ENCODE measurements at places on chromosomes 12 and 14.

DNA sequence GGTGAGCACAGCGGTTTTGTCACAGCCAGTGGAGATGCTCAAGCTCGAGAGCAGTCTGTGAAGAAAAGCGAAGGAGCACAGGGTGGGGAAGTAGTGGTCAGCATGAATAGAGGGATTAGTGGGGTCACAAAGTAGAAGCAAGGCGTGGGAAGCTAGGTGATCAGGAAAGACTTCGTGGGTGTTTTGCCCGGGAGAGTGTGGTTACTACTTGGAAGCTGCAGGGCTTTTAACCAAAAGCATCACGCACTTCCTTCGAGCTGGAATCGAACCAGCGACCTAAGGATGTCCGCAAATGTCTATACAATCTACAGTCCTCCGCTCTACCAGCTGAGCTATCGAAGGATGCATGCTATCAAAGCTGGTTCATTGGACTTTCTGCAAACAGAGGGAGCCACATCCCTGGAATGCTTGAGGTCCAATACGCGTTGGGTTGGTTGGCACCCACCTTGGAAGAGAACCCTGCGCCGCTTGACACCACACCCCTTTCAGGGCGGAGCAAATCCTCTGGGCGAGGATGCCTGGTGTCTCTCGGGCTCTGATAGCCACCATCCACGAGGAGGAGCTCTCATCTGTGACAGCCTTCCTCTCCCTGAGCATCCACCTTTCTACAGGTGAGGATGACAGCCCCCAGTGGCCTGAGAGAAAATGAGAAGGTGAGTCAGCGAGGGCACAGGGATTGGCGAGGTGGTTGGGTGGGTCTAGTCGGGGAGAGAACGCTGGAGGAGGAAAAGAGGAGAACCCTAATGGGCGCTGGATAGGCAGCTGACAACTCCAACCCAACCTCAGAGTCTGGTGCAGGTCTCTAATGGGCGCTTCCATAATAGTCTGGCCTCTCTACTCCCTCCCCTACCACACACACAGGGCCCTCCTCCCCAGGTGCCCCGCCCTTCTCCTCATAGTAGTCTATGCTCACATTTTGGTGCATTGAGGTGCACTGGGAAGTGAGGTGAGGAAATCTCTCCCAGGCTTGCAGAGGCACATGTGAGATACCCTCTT is 16.0 kb upstream of the OR6S1 start:
- no peak for DNase-seq

DNA sequence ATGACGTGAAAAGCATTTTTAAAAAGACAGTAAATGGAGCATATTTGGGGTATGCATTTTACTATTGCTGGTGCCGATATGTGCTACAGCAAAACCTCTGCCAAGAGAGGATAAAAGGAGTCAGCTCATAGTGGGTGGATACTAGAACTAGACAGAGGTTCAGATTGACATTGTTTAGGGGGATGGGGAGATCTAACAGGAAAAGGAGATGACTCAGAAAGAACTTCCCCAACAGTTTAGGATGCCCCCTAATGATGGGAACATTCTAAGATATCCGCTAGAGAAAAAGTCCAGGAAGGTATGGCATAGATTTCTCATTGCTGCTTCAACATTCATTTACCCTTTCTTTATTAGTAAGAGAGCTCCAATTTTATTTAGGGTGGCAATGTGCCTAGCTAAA is 110.5 kb upstream of the CLEC14A start:
- no peak for DNase-seq

DNA sequence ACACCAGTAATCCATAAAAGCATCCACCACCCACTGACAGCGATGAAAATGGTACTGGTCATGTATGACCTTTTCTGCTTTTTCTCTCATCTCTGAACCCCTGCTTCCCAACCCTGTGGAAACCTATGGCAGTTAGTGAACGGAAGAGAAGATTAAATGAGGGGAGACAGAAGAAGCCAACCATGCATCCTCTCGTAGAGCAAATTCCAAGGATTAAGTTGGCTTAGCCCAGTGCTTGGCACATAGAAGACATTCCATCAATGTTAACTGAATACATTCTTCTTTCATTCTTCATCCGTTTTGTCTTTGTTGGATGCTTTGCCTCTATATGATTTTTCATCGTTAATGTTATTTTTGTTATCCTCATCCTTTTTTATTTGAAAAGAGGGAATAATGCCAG is 339.7 kb upstream of the FLRT2 start:
- no peak for DNase-seq

- DNase-seq: peak; percentile 62
Observed at GRCh38 chr12:44875954-44876543, at the start of gene NELL2. TSS of gene NELL2 (minus strand) at chr12:44876315. CDS start at chr12:44875869, 446 bp downstream.

- DNase-seq: no peak
Observed at GRCh38 chr14:54267172-54267571, 129.6 kb upstream of the CDKN3 start.

DNA sequence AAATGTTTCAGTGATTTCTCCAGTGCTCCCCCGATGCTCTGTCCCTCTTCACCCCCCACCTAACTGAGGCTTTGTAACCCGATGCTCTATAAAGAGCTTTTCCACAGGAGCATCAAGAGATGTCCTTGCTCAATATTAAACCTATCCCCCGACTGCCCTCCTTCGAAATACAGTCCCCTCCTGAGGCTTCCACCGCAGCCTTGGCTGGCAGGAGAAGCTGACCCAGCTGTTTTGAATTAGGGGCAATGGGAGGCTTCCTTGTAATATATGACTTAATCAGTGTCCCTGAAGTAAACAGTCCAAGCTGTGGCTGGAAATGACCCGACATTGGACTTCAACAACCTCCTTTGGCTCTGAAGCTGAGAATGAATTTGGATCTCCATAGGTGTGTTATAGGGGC is 62.4 kb downstream of the TMEM30B start:
- no peak for DNase-seq

DNA sequence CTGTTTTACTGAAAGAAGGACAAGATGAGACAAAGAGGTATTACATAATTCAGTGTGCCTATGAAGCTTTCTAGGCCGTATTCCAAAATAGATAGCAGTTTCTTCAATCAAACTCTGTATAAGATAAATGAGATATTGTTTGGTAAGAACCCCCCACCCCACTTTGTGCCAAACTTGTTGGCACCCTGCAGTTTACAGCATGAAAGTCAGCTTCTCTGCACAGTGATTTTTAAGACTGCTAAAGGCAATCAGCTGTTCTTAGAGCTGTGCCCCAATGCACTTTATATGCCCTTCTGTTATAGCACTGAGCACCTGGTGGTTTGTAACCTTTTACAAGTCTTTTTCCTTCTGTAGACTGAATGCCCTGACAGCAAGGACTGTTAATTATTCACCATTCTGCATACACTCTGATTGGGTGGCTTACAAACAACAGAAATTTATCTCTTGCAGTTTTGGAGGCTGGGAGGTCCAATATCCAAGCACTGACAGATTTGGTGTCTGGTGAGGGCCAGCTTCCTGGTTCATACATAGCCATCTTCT is 76.7 kb downstream of the ANO4 start:
- DNase-seq: no peak

DNA sequence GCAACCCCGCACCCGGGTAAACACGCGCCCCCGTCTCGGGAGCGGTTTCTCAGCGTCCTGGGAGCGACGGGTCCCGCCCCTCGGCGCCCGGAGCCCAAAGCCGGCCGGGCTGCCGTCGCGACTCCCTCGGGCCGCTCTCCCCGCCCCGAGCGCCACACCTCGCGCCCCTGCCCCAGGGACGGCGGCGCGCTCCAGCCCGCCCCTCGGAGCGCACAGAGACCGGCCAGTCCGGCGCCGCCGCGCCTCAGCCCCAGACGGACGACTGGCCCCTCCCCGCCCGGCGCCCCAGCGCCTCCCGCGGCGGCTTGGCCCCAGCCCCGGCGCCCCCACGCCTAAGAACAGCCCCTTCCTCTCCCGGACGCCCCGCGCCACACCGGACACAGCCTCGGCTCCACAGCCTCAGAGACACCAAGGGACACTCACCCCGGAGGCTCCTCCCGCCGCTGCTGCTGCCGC is 411 bp downstream of the BTBD7 start:
- peak; percentile 33 for DNase-seq

GRCh38 chr12:99985631-99986030 is 895 bp upstream of the ANKS1B start:
- no peak for DNase-seq

- DNase-seq: no peak
Observed at GRCh38 chr14:25436288-25436875, 386.4 kb upstream of the STXBP6 start.

DNA sequence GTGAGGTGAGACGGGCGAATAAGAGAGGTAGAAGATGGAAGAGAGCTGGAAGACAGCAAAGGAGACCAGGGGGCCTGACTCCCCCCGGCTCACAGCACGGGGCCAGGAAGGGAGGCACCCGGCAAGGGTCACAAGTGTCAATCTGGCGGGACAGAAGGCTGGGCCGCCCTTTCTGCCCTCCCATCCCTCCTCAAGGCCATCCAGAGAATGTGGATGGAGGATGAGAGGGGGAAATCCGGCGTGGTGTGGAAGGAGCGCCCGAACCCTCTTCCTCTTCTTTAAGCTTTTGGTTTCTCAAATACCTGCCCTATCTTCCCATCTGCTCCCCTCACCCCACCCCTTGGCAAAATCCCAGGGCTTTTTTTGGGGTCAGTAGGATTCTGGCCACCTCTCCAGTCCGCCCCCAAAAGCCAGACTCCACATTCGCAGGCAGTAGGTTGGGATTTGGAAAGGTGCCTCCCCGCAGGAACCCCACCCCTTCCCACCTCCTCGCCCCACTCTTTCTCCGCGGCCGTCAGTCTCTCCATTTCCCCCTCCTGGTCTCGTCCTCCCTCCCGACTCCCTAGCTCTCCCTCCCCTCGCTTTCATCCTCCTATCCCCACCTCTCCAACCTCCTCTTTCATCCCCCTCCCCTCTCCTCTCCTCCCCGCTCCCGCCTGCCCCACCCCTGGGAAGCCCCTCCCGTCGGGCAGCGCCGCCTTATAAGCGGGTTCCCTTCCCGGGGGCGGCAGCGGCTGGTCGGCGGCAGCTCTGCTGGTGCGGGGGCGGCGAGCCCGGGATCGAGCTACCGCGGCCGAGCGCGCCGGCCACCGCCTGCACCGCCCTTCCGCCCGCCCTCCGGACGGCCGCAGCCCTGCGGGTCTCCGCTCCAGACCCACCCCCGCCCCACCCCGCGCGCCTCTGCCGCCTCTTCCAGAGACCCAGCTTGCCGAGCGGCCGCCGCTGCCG is at the start of gene PTMS:
Gene PTMS (plus strand): TSS at position 730 of the 948 bp plus-strand sequence. CDS start 343 bp downstream, outside the sequence.
- DNase-seq: no peak

DNA sequence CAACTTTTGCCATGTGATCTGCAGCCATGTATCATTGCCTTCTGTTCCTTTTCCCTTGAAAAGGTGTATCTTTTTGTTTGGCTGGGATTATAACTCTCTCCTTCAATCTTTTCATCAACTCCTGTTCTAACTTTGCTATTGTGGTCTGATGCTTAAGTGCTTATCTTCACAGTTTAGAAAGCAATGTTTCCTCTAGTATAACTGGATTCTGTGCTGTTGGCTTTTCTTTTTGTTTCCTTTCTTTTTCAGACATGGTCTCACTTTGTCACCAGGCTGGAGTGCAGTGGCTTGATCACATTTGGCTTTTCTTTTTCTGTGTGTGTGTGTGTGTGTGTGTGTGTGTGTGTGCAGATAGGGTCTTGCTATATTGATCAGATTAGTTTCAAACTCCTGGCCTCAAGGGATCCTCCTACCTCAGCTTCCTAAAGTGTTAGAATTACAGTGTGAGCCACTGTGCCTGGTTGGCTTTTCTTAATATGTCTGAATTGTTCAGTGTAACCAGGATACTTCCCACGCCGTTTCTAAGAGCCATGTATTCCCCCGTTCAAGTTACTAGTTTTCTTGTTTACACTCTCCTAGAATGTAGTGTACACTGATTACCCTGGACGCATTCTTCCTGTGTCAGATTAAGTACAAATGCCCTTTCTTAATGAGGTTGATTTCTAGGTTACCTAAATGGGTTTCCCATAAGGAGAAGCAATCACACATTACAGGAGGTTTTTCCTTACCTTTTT is 35.5 kb downstream of the JAG2 start:
- no peak for DNase-seq

GRCh38 chr12:9797722-9798619 is 29.3 kb upstream of the KLRF1 start:
- DNase-seq: peak; percentile 43

DNA sequence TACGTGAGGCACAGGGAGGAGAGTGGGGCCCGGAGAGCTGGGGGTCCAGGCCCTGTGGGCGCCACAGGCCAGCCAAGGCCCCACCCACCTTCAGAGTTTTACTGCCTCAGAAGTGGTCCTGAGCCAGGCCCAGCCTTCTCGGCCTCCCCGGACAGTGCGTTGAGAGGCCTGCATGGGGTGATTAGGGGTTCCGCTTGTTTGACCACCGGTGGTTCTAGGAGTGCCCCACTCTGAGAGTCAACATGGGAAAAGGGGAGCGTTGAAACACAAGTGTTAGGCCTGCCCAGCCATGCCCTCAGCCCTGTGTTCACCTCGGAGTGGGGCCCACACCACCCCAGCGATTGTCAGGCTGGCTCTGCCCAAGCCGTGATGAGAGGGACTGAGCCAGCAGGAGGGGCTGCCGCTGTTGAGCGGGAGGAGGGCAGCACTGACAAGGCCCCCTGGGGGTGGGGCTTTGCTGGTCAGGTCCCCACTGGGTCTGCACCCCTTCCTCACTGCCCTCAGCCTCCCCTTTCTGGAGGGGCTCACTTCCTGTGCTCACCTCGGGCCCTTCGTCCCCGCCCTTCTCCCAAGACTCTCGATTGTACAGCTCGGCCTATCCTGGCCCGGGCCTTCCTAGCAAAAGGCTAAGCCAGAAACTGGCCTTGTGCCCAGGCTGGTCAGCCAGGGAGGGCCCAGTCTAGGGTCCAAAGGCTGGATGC is 4.8 kb downstream of the CKB start:
- DNase-seq: no peak

- no peak for DNase-seq
Observed at GRCh38 chr12:69275471-69275891, 36.1 kb downstream of the CPSF6 start.

GRCh38 chr12:80648881-80649280 is 58.6 kb upstream of the MYF6 start:
- DNase-seq: no peak

DNA sequence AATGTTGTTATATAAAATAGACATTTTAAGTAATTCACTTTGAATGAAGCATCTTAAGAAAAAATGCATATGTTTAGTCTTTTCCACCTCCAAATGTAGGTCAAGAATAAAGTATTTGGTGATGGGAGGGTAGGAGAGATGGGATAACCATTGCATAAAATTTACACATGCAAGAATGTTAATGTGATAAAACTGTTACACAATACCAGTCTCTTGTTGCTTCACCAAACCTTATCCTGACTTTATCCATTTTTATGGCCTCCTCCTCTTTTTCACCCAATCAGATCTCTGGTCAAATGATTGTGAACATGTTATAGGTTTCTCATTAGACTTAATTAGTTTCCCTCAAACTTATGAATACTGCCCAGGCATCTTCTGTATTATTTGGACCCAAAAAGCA is 994.5 kb upstream of the FLRT2 start:
- no peak for DNase-seq

- no peak for DNase-seq
Observed at GRCh38 chr14:74531467-74531866, 37.9 kb downstream of the ISCA2 start.

DNA sequence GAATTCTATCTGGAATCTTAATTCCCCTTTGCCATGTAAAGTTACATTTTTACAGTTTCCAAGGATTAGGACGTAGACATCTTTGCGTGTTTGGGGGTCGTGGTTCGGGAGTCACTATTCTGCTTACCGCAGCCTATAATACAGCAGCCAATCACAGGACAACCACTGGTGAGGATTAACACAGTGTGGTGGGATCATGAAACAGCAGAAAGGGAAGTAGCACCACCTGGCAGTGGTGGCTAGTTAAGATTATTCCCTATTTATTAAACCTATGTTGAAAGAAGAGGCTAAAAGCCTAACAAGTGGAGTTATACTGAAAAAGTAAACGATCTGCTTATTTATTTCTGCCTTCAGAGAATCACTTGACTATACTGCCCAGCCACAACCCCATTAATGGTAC is 71.7 kb downstream of the IPO8 start:
- no peak for DNase-seq

Data from stimulated activated CD8-positive, alpha-beta memory T cell treated with anti-CD3 and anti-CD28 coated beads, Interleukin-2, amount 100 ng/mL, for 48 hours (primary cell).